ENCODE measurements at places on chromosomes 5 and 9.
A peak's percentile ranks its signal among the peaks of the same experiment; 100 is the strongest.

DNA sequence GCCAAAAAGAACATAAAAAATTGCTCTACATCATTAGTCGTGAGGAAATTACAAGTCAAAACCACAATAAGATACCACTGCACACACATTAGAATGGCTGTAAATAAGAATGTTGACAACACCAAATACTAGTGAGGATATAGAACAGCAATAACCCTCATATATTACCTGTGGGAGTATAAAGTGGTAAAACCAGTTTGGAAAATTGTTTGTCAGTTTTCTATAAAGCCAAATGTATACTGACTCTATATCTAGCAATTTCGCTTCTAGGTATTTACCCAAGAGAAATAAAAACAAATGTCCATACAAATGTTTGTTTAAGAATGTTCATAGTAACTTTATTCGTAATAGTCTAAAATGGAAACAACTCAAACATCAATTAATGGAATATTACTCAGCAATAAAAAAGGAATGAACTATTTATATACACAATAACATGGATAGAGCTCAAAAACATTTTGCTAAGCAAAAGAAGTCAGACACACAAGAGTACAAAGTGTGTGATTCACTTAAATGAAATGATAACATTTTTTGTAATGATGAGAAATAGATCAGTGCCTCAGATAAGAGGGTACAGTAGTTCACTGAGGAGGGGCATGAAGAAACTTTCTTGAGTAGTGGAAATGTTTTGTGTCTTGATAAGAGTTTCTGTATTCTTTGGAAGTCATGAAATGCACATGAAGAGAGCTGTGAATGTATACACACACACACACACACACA, 219.6 kb upstream of the ZNF462 start:
- DNase-seq = no peak

DNA sequence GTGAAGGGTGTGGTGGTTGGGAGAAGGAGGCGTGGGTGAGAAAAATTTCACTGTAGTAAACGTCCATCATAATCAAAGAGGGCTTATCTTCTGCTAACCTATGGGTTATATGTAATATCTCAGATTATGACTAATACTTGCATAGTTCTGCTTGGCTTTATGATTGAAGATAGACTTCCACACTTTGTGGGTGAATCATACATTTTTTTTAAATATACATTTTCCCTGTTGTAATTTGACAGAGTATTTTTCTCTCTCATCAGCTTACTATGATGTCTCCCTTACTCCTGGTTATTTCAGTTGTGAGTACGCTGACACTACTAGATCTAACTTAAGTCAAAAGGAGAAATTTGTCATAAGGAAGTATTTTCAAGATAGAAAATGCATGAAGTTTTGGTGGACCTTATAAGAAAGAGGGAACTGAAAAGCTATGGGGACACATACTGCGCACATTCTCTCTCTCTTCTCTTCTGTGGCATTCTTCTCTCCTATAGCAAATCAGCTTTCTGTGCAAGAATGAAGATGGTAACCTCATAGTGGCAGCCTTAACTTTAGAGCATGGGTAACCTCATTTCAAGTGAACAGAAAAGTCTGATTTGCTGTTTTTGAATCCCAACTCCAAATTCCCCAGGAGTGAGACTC, 4.9 kb upstream of the JAK2 start:
- DNase-seq = no peak

- no peak for DNase-seq
Observed at GRCh38 chr5:128762661-128763306, 202.5 kb upstream of the SLC27A6 start.

DNA sequence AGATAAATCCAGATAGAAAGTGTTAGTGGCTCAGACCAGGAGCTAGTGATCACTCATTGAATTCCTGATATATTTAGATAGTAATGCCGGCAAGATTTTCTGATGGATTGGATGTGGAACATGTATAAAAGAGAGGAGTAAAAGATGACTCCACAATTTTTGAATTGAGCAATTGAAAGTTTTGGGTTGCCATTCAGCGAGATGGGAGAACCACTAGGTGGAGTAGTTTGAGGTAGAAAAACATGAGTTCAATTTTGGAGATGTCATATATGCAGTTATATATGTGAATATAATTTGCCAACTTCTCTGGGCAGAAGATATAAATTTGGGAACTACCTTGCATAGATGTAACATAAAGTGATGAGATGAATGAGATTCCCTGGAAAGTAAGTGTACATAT, 502.5 kb upstream of the SEMA6A start:
- DNase-seq = no peak

- DNase-seq = no peak
Observed at GRCh38 chr9:93820667-93821306, 134.4 kb downstream of the BARX1 start.

- DNase-seq = no peak
Observed at GRCh38 chr5:171311322-171312077, 2.5 kb downstream of the TLX3 start.

GRCh38 chr5:14199902-14200301, 56.8 kb downstream of the TRIO start:
- DNase-seq = no peak

DNA sequence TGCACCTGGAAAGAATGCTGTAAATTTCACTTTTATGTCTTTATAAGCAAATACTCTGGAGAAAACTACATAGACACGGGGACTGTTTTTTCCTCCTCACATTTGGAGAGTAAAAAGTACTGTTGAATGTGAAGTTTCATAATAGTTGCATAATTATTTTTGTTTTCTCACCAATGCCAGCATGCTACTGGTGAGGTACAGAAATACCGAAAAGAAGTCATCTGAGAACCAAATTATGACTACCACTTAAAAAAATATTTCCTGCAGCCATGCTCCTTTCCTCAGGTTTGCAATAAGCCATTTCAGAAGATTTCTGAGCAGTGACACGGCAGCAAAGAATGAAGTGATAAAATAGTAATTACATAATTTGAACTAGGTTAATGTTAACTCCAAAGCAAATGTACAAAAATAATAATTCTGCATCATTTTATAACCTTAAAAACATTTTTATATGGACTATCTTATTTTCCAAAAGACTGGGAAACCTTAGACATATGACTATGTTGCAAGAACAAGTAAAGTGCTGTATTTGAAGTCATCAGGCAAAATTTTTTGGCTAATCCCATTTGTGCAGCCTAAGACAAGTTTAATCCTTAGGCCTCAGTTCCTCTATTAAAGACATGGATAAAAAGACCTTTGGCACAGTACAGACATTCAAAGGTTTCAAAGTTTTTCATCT, 144.7 kb downstream of the PCSK1 start:
- DNase-seq = no peak

DNA sequence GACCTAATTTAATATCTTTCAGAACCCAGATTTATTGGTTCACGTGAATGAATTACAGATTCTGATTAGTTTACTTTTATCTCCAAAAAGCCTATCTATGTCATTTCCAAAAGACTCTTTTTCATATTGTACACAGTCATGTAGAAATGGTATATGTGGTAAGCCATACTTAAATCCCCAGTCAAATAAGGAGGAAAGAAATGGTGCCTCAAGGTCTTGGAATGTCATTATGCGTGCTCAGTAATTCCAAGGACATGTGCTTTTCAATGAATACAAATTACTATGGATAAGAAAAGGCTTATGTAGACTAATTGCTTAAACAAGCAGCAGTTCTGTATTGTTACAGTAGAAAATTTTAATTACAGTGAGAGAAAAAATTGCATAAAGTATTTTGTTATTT, 64.1 kb upstream of the TYRP1 start:
- DNase-seq = no peak

DNA sequence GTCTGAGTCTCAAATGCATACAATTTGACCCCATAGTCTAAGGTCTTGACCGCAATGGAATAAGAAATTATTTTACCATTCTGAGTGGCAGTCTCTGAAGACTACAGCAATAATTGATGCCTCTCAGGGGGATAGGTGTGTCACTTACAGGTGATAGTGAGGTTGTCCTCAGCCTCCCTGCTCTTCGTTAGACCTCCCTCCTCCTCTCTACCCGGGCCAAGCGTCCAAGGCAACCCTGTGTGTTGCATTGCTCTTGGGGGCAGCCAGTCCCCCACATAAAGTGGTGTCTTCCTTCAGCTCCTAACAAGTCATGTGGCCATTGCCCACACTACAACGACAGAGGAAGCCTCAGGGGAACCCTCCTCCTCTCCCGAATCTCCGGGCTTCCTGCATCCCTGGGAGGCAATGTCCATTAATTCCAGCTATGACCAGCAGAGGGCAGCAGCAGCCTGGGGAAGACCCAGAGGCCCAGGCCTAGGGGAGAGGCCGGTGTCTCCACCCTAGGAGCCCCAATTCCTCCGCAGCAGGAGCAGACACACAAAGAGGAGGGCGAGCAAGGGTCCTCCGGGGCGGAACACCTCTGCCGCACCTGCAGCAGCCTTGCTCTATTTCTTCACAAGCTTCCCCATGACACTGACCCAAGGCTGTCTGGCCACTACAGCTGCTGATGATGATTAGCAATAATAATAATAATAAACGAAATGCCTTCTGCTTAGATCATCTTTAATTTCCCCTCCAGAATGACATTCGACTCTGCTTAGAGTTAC, 134.8 kb downstream of the KCNIP1 start:
- peak; percentile 35 for DNase-seq

DNA sequence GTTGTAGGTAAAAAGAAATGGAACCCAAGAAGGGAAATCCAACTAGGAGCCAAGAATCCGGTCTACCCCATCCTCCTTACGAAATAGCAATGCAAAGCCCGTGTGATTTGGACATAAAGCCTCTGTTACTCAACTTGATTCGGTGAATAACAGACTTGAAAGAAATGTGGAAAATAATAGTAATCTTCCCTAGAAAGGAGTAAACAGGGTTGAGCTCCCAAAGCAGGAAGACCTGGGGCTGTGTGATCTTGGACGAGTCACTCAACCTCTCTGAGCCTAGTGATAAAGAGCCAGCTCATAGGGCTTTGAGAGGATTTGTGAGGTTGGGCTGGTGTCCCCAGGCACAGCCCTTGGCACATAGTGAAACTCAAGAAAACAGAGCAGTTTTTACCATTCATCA, 42.7 kb upstream of the IL17B start:
- no peak for DNase-seq

DNA sequence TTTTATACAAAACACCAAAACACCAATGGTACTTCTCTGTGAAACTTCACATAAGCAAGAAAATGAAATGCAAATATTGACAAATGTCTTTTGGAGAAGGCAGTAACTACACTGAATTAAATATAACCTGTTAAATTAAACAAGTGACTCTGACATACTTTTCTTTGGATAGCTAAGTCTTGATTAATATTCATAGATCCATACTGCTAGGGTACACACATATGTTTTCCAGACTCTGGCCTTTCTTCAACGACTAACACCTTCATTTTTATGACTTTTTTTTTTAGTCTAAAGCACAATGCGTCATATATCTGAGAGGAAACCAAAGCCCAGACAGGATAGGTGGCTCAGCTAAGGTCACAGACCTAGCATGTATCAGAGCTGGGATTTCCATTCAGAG, 263.7 kb downstream of the TENT4A start:
- DNase-seq = no peak

- DNase-seq = no peak
Observed at GRCh38 chr5:32138839-32139493, 35.2 kb downstream of the GOLPH3 start.

DNA sequence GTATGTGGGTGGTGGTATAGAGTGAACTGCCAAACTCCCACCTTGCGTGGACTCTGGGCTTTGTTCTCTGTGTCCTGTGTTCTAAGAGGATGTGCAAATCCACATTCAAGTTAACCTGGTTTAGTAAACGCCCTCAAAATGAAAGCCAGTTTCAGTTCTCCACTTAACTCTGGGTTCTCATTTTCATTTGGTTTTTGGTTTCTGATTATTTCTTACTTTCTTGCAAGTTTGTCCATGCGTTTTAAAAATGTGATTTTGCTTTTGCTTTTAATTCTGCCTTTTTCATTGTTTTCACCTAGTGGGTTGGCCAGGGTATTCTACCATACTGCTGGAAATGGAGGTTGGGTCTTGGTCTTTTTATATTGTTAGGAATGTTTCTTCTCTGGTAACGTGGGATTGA, 38.2 kb downstream of the GALNT10 start:
- no peak for DNase-seq

DNA sequence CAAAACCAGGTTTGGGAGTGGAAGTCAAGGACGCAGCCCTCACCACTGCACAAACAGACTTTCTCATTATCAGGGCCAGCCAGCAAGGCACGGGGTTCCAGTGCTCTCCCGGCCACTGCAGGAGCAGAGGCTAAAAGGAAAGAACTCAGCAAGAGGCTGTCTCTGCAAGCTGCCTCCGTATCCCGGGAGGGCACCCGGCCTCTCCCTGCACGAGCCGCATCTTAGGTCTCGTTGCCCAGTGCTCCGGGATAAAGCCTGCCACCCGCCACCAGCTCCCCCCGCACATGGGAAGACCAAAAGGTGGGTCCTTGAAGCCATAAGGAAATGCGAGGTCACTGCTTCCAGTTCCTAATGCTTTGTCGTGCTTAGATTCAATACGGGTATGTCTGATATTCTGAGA, 117.2 kb upstream of the SARDH start:
- DNase-seq = no peak

DNA sequence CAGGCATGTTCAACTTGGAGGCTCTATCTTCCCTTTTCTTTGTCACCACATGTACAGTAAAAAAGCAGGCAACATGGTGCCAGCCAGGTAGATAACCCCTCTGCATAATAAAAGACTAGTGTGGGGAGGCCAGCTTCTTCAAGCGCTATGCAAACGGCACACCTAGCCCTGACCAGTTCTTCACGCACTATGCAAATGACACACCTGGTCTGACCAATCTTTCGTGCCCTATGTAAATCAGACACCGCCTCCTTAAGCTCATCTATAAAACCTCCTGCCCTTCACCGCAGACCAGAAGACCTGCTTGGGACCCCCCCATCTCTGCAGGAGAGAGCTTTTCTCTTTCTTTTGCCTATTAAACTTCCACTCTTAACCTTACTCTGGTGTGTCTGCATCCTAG, 28.1 kb upstream of the UGCG start:
- no peak for DNase-seq

DNA sequence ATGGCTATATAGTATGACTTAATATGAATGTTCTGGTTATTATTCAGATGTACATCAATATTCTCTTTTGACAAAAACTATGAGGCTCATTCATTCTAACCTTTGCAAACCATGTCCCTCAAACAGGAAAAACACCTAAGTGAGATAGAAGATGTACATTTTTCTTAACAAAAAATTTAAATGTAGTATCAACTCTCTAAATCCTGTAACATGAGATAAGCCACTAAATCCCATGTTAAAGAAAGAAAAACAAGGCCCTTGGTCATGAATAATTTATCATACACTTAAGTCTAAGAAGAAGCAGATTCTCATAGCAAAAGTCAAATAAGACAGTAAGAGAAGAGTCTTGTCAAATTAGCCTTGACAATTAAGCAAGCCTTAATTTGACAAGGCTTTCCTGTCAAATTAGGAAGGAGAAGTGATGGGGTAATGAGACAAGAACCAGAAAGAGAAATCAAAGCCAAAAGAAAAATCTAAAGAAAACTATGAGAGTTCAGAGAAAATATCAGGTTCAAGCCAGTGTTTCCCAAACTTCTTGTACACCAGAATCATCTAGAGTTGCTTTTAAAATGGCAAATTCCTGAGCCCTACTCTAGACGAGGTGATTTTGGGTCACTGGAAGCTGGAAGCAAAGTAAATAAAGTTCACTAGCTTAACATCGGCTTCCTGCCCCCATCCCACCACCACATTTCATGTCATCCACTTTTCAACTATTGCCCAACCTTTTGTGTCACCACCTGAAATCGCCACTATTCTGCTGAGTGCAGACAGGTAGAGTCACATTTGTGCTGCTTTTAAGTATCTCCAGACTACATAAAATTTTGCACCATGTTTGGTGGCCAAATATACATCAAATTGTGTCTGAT, 76.5 kb downstream of the NR6A1 start:
- no peak for DNase-seq
